ENCODE measurements at places on chromosomes 2 and 18. TPM values are rescaled to one million over a fixed set of nuclear protein-coding genes. Genes with fewer than 3 reads are reported as not detected.

The SLC30A3 gene
- total RNA-seq: 16.9 TPM

The COL6A3 gene
- 1.8 TPM for total RNA-seq

The HOXD11 gene
- not detected for total RNA-seq

The UGGT1 gene
- total RNA-seq: 39.2 TPM

The EHBP1 gene
- total RNA-seq: 17.9 TPM

The AQP12A gene
- not detected for total RNA-seq

The HEATR5B gene
- total RNA-seq: 20.9 TPM

Measured in lung microvascular endothelial cell (primary cell).